Upper lobe of right lung (tissue), 1 donor: ENCODE measurements at places on chromosomes 7 and 10.
A peak's percentile ranks its signal among the peaks of the same experiment; 100 is the strongest.

DNA sequence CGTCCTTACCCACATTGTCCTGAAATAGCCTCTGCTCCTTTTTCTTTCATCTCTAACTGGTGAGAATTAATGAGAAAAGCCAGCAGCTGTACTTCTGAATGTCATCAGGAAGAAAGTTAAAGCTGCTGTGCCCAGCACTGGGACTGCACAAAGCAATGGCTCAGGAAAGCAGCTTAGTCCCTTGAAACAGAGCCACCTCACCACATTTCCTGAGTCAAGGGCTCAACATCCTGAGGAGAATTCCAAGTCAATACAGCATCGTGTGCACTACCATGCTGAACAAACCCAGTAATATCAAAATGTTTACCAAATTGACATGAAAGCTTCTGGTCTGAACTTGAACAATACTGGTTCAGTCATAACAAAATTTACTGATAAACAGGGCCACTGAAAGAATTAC, 140.1 kb downstream of the KMT2E start:
- DNase-seq: no peak
- H3K27ac ChIP-seq: no peak overlapping the region
- no peaks in the 10 kb centered on the region for H3K27me3 ChIP-seq
- H3K4me1 ChIP-seq: no peaks in the 10 kb centered on the region

DNA sequence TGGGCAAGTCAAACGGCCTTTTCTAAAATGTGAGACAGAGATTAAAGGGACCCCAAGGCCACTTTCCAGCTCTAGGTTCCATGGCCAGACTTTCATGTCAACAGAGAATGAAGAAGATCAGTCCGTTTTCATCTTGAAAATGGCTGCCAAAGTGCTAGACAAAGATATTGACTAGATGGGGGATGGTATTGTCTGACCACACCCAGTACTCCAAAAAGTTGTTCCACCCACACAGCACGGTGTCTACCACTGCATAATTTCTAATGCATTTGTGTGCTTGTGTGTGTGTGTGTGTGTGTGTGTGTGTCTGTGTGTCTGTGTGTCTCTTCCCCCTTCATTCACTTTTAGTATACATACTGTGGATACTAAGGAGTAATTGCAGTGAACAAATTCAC, 1.3 kb downstream of the COL1A2 start:
- H3K27ac ChIP-seq: peak overlapping the region; percentile 85
- H3K27me3 ChIP-seq: no peaks in the 10 kb centered on the region
- no peak for DNase-seq
- H3K36me3 ChIP-seq: peaks cover 6% of the 10 kb centered on the region

GRCh38 chr10:68086011-68086410, 10.9 kb upstream of the HERC4 start:
- no peaks in the 10 kb centered on the region for H3K4me1 ChIP-seq
- no peak overlapping the region for H3K4me3 ChIP-seq
- H3K36me3 ChIP-seq: no peaks in the 10 kb centered on the region
- H3K27me3 ChIP-seq: no peaks in the 10 kb centered on the region
- no peak for DNase-seq

DNA sequence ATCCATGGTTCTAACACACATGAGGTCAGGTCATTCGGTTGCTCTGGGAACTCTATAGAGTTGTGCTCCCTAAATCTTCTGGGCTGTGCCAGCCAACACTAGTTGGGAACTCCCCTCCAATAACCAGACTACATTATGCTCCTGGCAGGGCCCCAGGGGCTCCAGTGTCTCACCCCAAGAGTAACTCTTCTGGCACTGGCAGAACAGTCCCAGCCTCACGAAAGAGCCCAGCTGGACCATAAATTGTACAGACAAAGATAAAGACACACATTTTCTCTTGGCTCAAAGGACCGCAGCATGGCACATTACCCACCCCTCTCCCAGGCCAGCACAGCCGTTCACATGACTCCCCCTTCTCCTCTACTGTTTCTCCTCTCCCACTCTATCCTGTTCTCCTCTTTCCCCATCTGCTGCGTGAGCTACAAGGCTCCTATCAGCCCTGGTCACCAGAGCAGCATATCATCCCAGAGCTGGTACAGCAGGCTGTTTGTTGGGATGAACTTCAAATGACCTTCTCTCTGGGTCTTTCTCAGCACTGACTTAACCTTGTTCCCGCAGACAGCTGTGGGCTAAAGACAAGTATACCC, 230.6 kb downstream of the PLXNA4 start:
- no peaks in the 10 kb centered on the region for H3K27me3 ChIP-seq
- H3K36me3 ChIP-seq: no peaks in the 10 kb centered on the region
- H3K4me1 ChIP-seq: no peaks in the 10 kb centered on the region

DNA sequence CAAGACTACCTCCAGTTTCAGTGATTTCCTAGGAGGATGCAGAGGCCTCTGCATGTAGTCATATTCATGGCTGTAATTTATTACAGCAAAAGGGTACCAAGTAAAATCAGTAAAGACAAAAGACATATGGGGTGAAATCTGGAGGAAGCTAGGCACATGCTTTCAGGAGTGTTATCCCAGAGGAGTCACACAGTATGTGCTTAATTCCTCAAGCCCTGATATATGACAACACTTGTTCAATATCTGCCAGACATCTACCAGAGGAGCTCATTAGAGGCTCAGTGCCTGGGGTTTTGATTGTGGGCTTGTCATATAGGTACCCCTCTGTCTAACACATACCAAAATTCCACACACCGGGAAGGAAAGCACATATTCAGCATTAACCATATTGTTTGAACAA, 283.8 kb downstream of the CXCL12 start:
- H3K36me3 ChIP-seq: no peaks in the 10 kb centered on the region
- H3K27ac ChIP-seq: no peak overlapping the region
- no peaks in the 10 kb centered on the region for H3K4me1 ChIP-seq
- DNase-seq: no peak
- H3K27me3 ChIP-seq: no peaks in the 10 kb centered on the region

DNA sequence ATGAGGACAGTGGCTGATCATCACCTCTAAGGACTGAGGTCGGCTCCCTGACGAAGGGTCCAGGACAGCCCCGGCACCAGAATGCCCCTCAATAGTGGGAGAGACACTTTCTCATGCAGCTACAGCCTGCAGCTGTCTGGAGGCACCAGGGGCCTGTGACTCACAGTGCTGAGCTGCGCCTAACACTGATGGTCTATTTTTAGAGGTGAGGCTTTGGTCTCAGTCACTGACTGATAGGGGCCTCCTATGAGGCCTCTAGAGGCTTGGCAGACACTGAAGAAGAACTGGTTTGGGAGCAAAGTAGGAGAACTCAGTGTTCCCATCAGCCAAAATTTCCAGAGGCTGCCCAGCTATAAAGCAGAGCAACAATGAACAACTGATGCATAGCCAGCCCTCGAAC, 130.1 kb downstream of the COBL start:
- DNase-seq: no peak
- H3K4me1 ChIP-seq: no peaks in the 10 kb centered on the region
- no peaks in the 10 kb centered on the region for H3K36me3 ChIP-seq
- no peak overlapping the region for H3K4me3 ChIP-seq
- no peak overlapping the region for H3K27ac ChIP-seq
- no peaks in the 10 kb centered on the region for H3K27me3 ChIP-seq

DNA sequence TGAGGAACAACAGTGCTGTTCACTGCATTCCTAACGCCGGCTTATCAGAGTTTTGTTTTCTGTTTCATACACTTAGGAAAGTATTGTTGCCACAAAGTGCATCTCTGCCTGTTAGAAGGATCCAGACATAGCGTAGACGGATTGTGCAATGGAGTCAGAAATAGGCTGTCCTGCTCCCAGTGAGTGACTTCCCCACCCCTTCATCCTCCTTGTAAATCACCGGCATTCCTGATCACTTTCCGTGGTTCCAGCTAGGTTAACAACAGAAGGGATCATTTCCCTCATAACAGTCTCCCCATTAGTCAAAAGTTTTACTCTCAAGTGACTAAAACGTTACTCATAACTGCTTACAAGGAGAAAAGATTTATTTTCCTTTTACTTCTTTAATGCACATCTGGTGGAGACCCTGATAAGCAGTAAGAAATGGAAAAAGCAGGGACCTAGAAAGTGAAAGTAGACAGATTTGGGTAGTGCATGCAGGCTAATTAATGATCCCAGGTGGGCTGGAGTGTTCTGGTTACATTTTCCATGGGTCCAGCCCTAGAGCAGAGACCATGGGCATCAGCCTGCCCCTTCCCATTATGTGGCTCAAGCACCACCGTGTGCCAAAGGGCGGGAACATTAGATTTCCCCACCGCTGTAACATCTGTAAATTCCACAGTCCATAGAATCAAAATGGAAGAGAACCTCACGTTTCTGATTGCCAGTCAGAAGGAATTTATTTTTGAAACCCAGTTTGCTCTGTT, 395.1 kb upstream of the GALNT17 start:
- H3K27ac ChIP-seq: peak overlapping the region; percentile 65
- H3K27me3 ChIP-seq: no peaks in the 10 kb centered on the region
- no peak for DNase-seq
- H3K36me3 ChIP-seq: no peaks in the 10 kb centered on the region
- no peak overlapping the region for H3K4me3 ChIP-seq

DNA sequence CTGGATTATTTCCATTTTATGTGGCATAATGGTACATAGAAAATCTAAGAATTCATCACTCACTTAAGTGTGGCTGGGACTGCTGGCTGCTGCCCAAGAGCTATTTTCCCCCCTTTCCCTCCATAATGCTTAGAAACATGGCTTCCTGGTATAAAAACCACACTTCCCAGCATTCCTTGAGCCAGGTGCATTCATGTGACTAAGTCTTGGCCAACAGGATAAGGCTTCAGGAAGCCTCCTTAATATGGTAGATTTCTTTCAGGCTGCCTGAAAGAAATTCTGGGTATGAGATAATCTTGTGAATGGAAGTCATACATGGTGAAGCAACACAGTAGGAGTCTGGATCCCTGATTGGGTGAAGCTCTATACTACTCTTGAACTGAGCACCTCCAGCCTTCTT, 178.0 kb downstream of the JAZF1 start:
- H3K4me1 ChIP-seq: no peaks in the 10 kb centered on the region
- no peaks in the 10 kb centered on the region for H3K27me3 ChIP-seq
- no peaks in the 10 kb centered on the region for H3K36me3 ChIP-seq
- H3K4me3 ChIP-seq: no peak overlapping the region
- no peak for DNase-seq
- no peak overlapping the region for H3K27ac ChIP-seq

- DNase-seq: no peak
- H3K36me3 ChIP-seq: no peaks in the 10 kb centered on the region
- no peak overlapping the region for H3K27ac ChIP-seq
- H3K4me1 ChIP-seq: no peaks in the 10 kb centered on the region
Measured at GRCh38 chr7:124276005-124276622, 243.2 kb upstream of the TMEM229A start.

- no peak overlapping the region for H3K27ac ChIP-seq
- peaks cover 15% of the 10 kb centered on the region for H3K4me1 ChIP-seq
- H3K27me3 ChIP-seq: peaks cover 83% of the 10 kb centered on the region
- no peak overlapping the region for H3K4me3 ChIP-seq
- no peaks in the 10 kb centered on the region for H3K36me3 ChIP-seq
Measured at GRCh38 chr7:1671594-1672451, 1.7 kb downstream of the ELFN1 start.

DNA sequence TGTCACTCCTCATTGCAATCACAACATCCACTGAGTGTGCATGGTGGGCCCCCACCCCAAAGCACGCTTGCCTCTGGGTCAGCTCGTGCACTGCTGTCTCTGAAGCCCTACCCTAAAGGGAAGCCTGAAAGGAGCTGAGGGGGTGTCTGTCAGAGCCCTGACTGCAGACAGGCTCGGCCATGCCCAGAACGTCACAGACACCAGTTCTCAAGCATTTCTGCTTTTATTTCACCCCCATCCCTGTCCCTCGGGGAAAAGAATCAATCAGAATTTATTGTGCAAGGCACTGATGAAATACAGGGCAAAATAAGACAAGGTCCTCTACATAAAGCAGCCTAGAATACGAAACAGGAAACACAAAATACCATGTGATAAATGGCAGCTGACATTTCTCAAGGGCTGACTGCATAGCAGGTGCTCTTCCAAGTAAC, 231.8 kb downstream of the WDR37 start:
- H3K27me3 ChIP-seq: peaks cover 5% of the 10 kb centered on the region
- H3K4me3 ChIP-seq: no peak overlapping the region
- H3K4me1 ChIP-seq: no peaks in the 10 kb centered on the region
- H3K27ac ChIP-seq: no peak overlapping the region
- no peaks in the 10 kb centered on the region for H3K36me3 ChIP-seq
- no peak for DNase-seq

DNA sequence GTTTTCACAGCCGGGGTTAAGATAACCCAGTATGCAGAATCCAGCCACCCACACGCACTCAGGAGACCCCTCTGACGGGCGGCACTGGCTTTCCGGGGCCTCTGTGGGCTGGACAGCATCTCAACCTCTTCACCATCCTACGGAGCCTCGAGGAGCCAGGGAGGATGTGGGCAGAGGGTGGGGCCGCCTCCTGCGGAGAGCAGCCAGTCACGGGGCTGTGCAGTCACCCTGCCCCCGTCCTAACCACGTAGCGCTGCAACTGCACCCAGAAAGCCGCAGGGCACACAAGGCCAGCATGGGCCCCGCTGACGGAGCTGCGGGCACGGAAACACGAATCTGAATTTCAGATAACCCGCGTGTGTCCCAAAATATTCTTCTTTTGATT, 270.3 kb downstream of the ELFN1 start:
- H3K36me3 ChIP-seq: peaks cover 6% of the 10 kb centered on the region
- H3K27ac ChIP-seq: peak overlapping the region; percentile 77
- H3K4me3 ChIP-seq: peak overlapping the region; percentile 43
- H3K27me3 ChIP-seq: no peaks in the 10 kb centered on the region
- peaks cover 4% of the 10 kb centered on the region for H3K4me1 ChIP-seq

GRCh38 chr10:72124381-72124780, 36.0 kb upstream of the SPOCK2 start:
- H3K4me3 ChIP-seq: no peak overlapping the region
- H3K36me3 ChIP-seq: no peaks in the 10 kb centered on the region
- DNase-seq: no peak
- H3K4me1 ChIP-seq: no peaks in the 10 kb centered on the region
- no peak overlapping the region for H3K27ac ChIP-seq
- no peaks in the 10 kb centered on the region for H3K27me3 ChIP-seq

DNA sequence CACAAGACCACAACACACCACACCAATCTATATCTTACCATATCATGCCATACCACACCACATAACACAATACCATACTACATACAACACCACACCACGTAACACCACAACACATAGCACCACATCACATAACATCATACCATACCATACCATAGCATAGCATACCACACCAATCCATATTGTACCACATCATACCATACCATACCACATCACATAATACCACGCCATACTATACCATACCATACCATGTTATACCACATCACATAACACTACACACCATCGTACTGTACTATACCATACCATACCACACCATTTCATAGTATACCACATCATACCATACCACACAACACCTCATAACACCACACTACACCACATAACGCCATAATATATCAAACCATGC, 335.2 kb upstream of the VWC2 start:
- no peak for DNase-seq
- no peaks in the 10 kb centered on the region for H3K4me1 ChIP-seq
- no peaks in the 10 kb centered on the region for H3K27me3 ChIP-seq
- no peak overlapping the region for H3K27ac ChIP-seq
